ENCODE measurements at places on chromosomes 2 and 18. TPM values are rescaled to one million over a fixed set of nuclear protein-coding genes. Genes with fewer than 3 reads are reported as not detected.

The TEKT4 gene
- total RNA-seq, result not detected

The LCT gene
- not detected for total RNA-seq

The APOB gene
- not detected for total RNA-seq

The CCBE1 gene
- 5.1 TPM for total RNA-seq

The CYBRD1 gene
- total RNA-seq, result 49.7 TPM

The RNF125 gene
- total RNA-seq, result not detected

- H3K27ac ChIP-seq, result no peak overlapping the region
- H3K36me3 ChIP-seq, result peaks cover 57% of the 10 kb centered on the region
- no peak for DNase-seq
- no peaks in the 10 kb centered on the region for H3K4me1 ChIP-seq
Observed at GRCh38 chr2:9347411-9347881, 75.9 kb downstream of the ITGB1BP1 start.

DNA sequence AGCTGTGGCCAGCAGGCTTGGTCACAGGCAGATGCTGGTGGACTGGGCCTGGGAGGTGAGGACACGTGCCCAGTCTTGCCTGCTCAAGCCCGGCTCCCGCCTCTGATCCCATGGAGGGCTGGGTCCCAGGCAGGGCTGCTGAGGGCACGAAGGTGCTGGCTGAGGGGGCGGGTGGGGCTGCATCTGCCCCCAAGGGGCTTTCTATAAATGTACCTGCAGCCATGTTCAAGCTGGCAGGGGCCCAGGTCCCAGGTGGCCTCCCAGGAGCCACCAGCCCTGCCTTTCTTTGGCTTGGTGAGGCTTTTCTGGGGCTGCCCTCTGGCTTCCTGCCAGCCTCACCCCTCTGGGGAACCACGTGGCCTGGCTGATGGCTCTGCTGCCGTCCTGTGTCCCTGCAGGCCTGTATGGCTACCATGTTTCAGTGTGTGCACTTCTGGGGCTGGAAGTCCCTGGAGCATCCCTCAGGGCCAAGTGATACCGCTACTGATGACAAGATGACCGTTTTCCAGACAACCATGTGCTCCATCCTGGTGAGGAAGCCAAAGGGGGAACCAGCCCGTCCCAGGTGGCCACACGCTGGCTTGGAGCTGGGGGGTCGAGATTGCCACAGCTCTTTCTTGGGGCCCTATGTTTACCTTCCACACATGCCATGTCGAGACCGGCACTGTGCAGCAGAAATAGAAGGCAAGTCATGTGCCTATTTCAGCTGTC lies 23.2 kb downstream of the HJURP start:
- no peaks in the 10 kb centered on the region for H3K27me3 ChIP-seq
- H3K4me3 ChIP-seq, result no peak overlapping the region
- peaks cover 19% of the 10 kb centered on the region for H3K4me1 ChIP-seq

GRCh38 chr18:4283746-4284291 lies 171.3 kb downstream of the DLGAP1 start:
- DNase-seq, result no peak
- H3K27ac ChIP-seq, result no peak overlapping the region
- H3K4me1 ChIP-seq, result no peaks in the 10 kb centered on the region

GRCh38 chr2:212228743-212229171 lies 309.8 kb downstream of the ERBB4 start:
- no peak for DNase-seq
- no peaks in the 10 kb centered on the region for H3K4me1 ChIP-seq
- no peak overlapping the region for H3K4me3 ChIP-seq
- H3K27ac ChIP-seq, result no peak overlapping the region
- no peaks in the 10 kb centered on the region for H3K27me3 ChIP-seq

GRCh38 chr2:171084128-171084527 lies 76.6 kb downstream of the TLK1 start:
- H3K27ac ChIP-seq, result no peak overlapping the region
- H3K27me3 ChIP-seq, result no peaks in the 10 kb centered on the region
- no peak for DNase-seq
- H3K36me3 ChIP-seq, result peaks cover 10% of the 10 kb centered on the region
- H3K4me1 ChIP-seq, result peaks cover 7% of the 10 kb centered on the region

GRCh38 chr2:200131307-200131706 lies 175.2 kb upstream of the SPATS2L start:
- DNase-seq, result no peak
- no peaks in the 10 kb centered on the region for H3K36me3 ChIP-seq
- no peak overlapping the region for H3K27ac ChIP-seq
- H3K4me3 ChIP-seq, result no peak overlapping the region
- no peaks in the 10 kb centered on the region for H3K4me1 ChIP-seq
- no peaks in the 10 kb centered on the region for H3K27me3 ChIP-seq

DNA sequence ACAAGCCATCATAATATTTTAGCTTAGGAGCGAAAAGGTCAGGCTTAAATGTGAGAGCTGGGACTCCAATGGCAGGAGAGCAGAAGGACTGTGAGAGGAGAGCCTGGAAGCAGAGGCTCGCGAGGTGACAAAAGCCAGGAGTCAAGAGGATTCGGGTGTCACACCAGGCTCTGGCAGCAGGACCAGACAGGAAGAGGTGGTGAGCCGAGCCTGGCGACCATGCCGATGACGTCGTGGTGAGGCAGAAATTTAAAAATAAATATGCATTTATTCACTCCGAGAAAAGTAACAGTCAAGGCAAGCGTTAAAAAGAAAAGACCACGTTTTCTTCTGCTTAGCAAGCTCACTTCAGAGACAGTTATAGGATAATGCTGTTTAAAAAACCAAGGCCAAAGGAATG lies 31.3 kb upstream of the ZNF236 start:
- no peaks in the 10 kb centered on the region for H3K27me3 ChIP-seq
- H3K4me1 ChIP-seq, result no peaks in the 10 kb centered on the region
- no peak overlapping the region for H3K4me3 ChIP-seq

DNA sequence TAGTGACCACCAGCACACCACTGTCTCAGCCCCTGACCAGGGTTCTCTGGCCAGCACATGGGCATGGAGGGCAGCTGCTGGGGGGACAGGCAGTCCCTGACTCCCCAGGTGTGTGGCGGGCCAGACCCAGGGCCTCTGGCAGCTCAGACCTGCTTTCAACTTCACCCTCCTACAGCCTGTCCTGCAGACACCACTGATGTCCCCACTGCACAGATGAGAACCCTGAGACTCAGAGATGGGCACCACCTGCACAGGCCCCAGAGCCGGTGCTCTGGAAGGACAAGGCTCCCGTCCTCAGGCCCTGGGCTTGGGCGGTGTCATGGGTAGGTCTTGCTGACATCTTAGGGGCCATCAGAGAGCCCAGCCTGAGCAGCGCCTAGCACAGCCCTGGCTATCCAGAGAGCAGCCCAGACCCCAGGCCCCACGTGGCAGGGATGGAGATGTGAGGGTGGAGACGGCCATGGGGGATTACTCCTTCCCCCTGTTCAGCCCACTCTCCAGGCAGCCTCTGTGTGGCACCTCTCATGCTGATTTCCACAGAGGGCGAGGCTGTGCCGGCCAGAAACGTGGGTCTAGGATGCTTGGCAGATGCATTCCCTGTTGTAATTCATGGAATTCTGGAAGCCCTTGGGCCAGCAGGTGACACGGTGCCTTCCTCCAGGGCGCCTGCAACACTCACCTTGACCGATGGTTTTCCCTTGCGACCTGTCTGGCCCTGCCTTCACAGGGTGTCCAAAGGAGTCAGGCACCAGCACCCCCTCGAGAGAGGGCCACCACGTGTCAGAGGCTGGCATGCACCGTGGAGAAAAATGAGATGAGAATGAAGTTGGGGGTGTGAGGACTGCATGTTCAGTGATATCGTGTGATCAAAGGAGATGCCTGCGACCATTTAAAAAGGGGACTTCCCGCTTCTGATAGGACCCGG lies 61.2 kb upstream of the GLI2 start:
- H3K27me3 ChIP-seq, result peaks cover 3% of the 10 kb centered on the region
- DNase-seq, result no peak
- H3K4me1 ChIP-seq, result peaks cover 9% of the 10 kb centered on the region
- no peak overlapping the region for H3K4me3 ChIP-seq

- no peak overlapping the region for H3K27ac ChIP-seq
- DNase-seq, result no peak
- H3K27me3 ChIP-seq, result no peaks in the 10 kb centered on the region
- peaks cover 5% of the 10 kb centered on the region for H3K36me3 ChIP-seq
- no peaks in the 10 kb centered on the region for H3K4me1 ChIP-seq
Observed at GRCh38 chr2:98539056-98539735, 69.1 kb downstream of the COA5 start.

DNA sequence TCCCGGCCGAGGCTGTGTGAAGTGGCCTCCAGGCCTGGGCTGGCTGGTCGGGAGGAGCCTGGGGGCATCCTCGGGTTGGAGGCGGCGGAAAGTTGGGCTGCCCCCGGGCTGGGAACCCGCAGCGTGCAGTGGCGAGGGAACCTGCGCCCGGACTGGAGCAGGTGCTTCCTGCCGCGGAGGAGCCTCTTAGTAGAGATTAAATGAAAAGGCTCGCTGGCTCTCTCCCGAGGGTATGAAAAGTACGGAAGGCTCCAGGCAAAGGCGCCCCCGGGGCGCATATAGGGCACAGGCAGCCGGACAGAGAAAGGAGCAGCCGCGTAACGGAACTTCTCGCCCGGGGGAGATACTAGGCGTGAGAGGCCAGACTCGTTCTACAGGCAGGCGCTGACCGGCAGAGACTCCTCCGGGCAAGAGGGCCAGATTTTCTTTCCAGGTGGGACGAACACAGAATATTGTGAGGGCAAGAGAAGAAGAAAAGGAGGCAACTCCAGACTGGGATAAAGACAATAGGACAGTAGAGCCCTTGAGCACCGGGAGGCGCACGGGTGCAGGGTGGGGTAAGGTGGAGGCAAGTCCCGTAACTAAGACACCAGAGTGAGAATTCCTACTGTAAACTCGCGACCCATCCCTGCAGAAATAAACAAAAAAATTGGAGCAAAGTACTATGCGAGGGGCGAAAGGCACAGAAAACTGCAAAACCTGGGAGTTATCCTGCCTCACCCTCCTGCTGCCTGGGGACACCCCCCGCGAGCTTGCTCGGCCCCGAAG lies 816 bp downstream of the CDH2 start:
- no peaks in the 10 kb centered on the region for H3K27me3 ChIP-seq
- no peak overlapping the region for H3K27ac ChIP-seq
- no peak for DNase-seq

DNA sequence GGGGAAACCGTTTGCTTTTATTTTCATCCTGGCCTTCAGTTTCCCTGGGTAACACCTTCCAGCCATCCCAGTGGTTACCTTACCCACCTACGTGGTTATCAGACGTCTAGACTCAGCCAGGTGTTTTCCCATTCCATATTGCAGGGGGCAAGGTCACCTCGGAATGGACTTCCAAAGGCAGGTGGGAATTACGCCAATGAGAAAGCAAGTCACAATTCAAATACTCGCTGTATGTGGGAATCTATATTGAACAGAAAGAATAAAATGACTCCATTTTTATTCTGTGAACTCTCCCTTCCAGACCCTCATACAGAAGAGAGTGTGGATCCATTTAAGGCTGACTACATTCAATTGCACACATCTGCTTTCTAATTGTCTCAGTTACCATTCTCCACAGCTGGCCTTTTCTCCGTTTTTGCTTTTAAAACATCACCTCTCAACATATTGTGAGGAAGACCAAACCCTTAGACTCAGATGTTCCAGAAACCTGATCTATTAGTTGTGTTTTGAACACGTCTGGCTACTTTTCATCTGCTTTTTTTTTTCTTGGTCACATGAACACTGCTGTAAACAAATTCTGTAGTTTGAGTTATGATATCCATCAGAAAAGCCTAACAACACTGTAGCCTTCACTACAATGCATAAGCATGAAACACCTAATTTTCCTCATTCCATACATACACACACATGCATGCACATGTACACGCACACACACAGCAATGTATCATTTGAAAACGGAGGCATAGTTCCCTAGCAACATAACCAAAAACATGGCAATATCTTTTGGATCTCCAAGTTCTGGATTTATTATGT lies 59.8 kb downstream of the BCL2 start:
- no peaks in the 10 kb centered on the region for H3K36me3 ChIP-seq
- H3K4me1 ChIP-seq, result peaks cover 1% of the 10 kb centered on the region

- no peaks in the 10 kb centered on the region for H3K36me3 ChIP-seq
- H3K27ac ChIP-seq, result no peak overlapping the region
- H3K27me3 ChIP-seq, result no peaks in the 10 kb centered on the region
- H3K4me3 ChIP-seq, result no peak overlapping the region
Observed at GRCh38 chr2:139940686-139941085, 1160.5 kb upstream of the NXPH2 start.

DNA sequence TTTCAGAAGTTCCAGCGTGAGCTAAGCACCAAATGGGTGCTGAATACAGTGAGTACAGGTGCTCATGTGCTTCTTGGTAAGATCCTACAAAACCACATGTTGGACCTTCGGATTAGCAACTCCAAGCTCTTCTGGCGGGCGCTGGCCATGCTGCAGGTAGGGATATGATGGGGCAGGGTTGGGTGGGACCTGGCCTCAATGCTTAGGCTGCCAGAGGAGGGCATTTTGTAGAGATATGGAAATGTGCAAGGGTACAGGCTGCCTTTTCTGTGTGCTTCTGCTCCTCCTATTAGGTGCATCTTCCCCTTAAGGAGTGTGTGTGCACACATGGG lies 22.1 kb downstream of the GCKR start:
- H3K4me1 ChIP-seq, result no peaks in the 10 kb centered on the region
- no peak for DNase-seq
- H3K36me3 ChIP-seq, result no peaks in the 10 kb centered on the region
- H3K27me3 ChIP-seq, result no peaks in the 10 kb centered on the region

GRCh38 chr2:195642027-195642678 lies 14.9 kb upstream of the SLC39A10 start:
- H3K4me3 ChIP-seq, result no peak overlapping the region
- DNase-seq, result no peak
- no peaks in the 10 kb centered on the region for H3K36me3 ChIP-seq
- no peak overlapping the region for H3K27ac ChIP-seq

DNA sequence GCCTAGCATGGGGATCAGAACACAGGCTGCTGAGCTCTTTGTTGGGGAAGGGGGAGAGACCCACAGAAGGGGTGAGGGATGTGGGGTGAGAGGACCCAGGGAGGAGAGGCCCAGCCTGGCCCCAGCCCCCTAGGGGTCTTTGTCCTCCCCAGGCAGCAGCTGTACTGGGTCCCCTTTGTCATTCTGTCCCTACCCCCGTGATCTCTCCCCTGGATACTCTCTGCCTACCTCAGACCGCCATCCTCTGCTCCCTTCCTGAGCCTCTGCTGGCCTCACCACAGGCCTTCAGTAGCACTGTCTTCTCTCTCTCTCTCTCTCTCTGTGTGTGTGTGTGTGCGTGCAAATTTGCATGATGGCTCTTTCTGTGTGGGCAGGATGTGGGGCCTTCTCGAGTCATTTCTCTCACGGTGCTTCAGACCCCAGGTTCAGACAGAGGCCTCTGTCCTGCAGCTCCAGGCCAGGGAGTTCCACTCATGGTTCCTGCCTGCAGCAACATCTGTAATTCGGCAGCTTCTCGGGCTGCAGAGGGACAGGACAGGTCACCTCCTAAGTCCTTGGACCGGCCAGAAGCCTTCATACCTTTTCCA lies 1.4 kb downstream of the PSD4 start:
- no peak for DNase-seq
- H3K36me3 ChIP-seq, result no peaks in the 10 kb centered on the region
- H3K27ac ChIP-seq, result no peak overlapping the region
- no peaks in the 10 kb centered on the region for H3K4me1 ChIP-seq
- H3K4me3 ChIP-seq, result no peak overlapping the region

Measured in SJSA1 (cell line).